ENCODE measurements at places on chromosomes 6 and 20. TPM values are rescaled to one million over a fixed set of nuclear protein-coding genes. Genes with fewer than 3 reads are reported as not detected.

DNA sequence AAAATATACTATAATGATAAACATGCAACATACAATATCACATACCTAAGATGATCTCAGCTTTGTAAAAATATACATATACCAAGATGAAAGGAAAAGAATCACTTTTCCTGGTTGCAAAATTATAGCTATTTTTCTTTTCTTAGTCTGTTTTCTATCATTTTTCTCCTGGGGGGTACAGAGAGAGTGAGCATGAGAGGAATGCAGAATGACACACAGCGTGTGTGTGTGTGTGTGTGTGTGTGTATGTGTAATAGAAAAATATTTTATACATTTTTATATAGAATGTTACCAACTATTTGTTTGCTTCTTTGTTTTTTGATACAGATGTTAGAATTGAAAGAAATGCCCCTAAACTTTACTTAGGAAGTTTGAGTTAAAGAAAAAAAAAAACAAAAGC lies 64.3 kb downstream of the FAM83B start:
- H3K27me3 ChIP-seq = no peaks in the 10 kb centered on the region
- no peaks in the 10 kb centered on the region for H3K36me3 ChIP-seq
- H3K4me1 ChIP-seq = no peaks in the 10 kb centered on the region

- no peaks in the 10 kb centered on the region for H3K36me3 ChIP-seq
- no peaks in the 10 kb centered on the region for H3K4me1 ChIP-seq
- DNase-seq = no peak
- no peaks in the 10 kb centered on the region for H3K27me3 ChIP-seq
These were observed 56.5 kb downstream of the KIF16B start for GRCh38 chr20:16516794-16517193.

- peaks cover 5% of the 10 kb centered on the region for H3K27me3 ChIP-seq
- H3K27ac ChIP-seq = no peak overlapping the region
These were observed 32.8 kb upstream of the FOXA2 start for GRCh38 chr20:22617160-22617559.

- DNase-seq = no peak
- H3K4me3 ChIP-seq = no peak overlapping the region
- H3K36me3 ChIP-seq = no peaks in the 10 kb centered on the region
- H3K4me1 ChIP-seq = no peaks in the 10 kb centered on the region
These were observed 56.7 kb downstream of the CD83 start for GRCh38 chr6:14174226-14174625.

DNA sequence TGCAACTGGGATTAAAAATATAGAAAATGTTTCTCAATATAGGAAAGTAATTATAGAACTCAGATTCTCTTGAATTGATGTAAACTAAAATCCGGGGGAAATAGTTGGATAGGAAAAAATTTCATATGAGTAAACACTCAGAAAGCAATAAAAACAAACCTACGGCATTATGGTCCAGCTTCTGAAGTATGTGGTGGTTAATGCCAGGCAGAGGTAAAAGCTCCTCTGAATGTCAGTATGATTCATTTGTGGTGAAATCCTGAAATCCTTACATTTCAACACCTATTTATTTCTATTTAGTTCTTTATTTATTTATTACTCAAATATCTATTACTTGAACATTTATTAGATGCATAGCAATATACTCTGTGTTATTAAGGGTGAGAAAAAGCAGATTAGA lies 145.1 kb downstream of the RIMS1 start:
- no peaks in the 10 kb centered on the region for H3K36me3 ChIP-seq
- no peak overlapping the region for H3K4me3 ChIP-seq
- H3K4me1 ChIP-seq = no peaks in the 10 kb centered on the region

DNA sequence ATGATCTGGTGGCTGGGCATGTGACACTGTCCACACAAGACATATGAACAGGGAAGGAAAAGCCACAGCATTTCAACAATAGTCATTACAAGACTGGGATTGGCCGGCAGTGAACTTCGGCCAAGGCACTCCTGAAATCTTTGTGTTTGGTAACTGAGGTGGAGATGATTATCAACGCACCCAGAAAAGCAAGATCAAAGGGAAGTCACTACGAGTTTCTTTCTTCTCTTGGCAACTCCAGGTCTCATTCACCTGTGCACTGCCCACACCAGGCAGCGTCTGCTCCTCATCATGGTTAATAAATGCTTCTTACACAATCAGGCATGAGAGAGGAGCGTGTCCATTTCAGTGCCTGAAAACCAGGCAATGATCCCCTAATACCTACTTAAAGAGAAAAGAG lies 20.5 kb upstream of the FOXC1 start:
- DNase-seq = no peak
- H3K27me3 ChIP-seq = peaks cover 10% of the 10 kb centered on the region
- no peaks in the 10 kb centered on the region for H3K4me1 ChIP-seq
- no peak overlapping the region for H3K27ac ChIP-seq
- no peaks in the 10 kb centered on the region for H3K36me3 ChIP-seq

- no peaks in the 10 kb centered on the region for H3K36me3 ChIP-seq
- DNase-seq = no peak
- H3K27me3 ChIP-seq = no peaks in the 10 kb centered on the region
- no peak overlapping the region for H3K27ac ChIP-seq
These were observed 113.3 kb downstream of the HIVEP1 start for GRCh38 chr6:12125396-12125795.

DNA sequence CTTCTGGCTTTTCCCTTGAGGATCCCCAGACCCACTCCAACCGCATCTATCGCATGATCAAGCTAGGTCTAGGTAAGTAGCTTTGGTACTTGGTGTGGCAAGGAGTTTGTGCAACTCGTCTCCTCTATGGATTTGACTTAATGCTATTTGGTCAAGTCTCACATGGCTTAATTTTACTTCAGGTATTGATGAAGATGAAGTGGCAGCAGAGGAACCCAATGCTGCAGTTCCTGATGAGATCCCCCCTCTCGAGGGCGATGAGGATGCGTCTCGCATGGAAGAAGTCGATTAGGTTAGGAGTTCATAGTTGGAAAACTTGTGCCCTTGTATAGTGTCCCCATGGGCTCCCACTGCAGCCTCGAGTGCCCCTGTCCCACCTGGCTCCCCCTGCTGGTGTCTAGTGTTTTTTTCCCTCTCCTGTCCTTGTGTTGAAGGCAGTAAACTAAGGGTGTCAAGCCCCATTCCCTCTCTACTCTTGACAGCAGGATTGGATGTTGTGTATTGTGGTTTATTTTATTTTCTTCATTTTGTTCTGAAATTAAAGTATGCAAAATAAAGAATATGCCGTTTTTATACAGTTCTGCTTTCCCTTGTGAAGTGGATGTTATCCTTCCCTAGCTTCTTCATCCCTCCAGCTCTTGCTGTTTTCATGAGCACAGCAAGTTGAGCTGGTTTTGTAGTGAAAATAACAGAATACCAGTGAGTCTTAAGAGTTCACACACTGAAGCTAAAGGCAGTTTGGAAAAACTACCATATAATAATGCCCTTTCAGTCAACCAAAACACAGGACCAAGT lies 3.8 kb downstream of the SLC35B2 start:
- no peak overlapping the region for H3K27ac ChIP-seq
- DNase-seq = no peak
- H3K27me3 ChIP-seq = no peaks in the 10 kb centered on the region
- peaks cover 50% of the 10 kb centered on the region for H3K36me3 ChIP-seq

GRCh38 chr6:3661390-3661789 lies 90.1 kb downstream of the PXDC1 start:
- H3K4me3 ChIP-seq = no peak overlapping the region
- H3K36me3 ChIP-seq = no peaks in the 10 kb centered on the region
- DNase-seq = no peak
- H3K4me1 ChIP-seq = no peaks in the 10 kb centered on the region
- H3K27me3 ChIP-seq = peaks cover under 1% of the 10 kb centered on the region
- H3K27ac ChIP-seq = no peak overlapping the region

DNA sequence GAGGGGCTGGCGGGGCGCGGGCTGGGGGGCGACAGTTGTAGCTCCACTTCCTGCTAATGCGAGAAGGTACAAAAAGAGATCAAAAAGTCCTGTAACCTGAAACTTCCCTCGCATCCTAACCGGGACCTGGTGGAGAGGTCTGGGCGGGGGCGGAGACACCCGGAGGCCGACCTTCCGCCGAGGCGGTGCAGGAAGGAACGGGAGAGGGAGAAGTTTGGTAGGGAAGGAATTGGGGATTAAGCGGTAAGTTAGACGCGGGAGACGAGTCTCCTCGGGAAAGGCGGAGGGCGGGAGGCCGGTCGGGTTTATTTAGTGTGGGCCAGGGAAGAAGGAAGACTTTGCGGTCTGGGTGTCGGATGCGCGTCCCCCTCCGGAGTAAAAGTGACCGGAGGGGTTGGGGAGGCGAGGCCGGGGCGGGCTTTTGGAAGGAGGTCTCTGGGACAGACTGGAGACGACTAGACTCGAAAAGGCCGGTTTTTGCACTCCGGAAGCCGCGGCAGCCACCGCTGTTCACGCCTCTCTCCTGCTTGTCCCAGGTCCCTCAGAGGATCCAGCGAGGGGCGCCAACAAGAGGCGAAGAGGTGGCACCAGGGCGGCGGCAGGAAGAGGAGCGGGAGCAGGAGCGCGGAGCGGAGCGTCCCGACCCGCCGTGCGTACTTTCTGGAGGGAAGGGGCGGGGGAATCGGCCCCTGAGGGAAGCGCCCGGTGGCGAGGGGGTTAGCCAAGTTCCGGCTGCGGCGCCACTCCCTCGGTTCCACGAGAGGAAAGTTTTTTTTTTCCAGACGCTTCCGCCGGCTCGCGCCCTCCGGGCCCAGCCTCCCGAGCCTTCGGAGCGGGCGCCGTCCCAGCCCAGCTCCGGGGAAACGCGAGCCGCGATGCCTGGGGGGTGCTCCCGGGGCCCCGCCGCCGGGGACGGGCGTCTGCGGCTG lies 734 bp downstream of the TPBG start:
- H3K36me3 ChIP-seq = peaks cover 25% of the 10 kb centered on the region
- peak overlapping the region; percentile 92 for H3K4me3 ChIP-seq
- peaks cover 23% of the 10 kb centered on the region for H3K4me1 ChIP-seq
- DNase-seq = no peak

DNA sequence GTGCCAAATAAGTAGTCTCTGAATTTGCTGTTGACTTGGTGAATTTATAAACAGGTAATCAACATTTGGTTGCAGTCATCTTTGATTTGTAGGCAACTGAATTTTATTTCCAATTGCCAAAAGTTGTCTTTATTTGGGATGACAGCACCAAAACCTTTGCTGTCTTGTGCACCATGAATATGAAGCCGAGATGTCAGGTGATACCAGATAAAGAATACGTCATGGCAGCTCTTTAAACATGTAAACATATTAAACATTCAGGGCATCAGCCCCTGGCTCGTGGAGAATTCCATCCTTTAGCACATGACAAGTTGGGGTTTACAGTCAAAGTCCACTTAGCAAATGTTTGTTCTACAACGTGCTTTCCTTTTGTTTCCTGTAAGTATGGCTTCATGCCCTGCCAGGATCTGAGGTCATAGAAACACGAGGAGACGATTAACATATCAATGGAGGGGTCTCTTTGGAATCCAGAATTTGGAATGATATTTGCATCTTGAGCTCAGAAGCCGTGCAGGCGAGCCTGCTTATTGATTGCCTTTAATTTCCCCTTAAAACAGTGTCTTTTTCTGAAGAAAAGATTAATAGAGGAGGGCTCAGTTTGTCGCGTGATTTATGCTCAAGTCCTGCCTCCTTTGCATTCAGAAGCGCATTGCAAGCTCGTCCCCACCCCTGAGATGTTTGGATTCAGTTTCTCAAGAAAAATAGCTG lies 170.2 kb upstream of the ZNF217 start:
- H3K4me1 ChIP-seq = peaks cover 33% of the 10 kb centered on the region
- no peaks in the 10 kb centered on the region for H3K27me3 ChIP-seq
- peak; percentile 70 for DNase-seq
- H3K4me3 ChIP-seq = peak overlapping the region; percentile 36
- H3K27ac ChIP-seq = peak overlapping the region; percentile 100

GRCh38 chr6:79842376-79843040 lies 104.8 kb downstream of the ELOVL4 start:
- H3K4me3 ChIP-seq = no peak overlapping the region
- no peak for DNase-seq
- H3K27me3 ChIP-seq = no peaks in the 10 kb centered on the region
- H3K4me1 ChIP-seq = no peaks in the 10 kb centered on the region
- no peaks in the 10 kb centered on the region for H3K36me3 ChIP-seq
- no peak overlapping the region for H3K27ac ChIP-seq

DNA sequence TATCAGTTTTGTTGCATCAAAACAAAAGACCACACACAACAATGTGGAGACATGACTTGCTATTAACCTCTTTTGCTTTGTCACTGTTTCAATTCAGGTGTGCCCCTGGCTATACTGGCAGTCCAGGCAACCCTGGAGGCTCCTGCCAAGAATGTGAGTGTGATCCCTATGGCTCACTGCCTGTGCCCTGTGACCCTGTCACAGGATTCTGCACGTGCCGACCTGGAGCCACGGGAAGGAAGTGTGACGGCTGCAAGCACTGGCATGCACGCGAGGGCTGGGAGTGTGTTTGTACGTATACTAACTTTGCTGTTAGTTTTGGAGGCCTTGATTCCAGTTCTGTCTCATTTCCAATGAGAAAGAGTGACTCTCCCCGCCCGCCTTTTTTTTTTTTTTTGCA lies 356.9 kb downstream of the ARHGAP18 start:
- H3K4me1 ChIP-seq = peaks cover 5% of the 10 kb centered on the region
- no peaks in the 10 kb centered on the region for H3K36me3 ChIP-seq
- no peak overlapping the region for H3K4me3 ChIP-seq
- H3K27ac ChIP-seq = peak overlapping the region; percentile 42

DNA sequence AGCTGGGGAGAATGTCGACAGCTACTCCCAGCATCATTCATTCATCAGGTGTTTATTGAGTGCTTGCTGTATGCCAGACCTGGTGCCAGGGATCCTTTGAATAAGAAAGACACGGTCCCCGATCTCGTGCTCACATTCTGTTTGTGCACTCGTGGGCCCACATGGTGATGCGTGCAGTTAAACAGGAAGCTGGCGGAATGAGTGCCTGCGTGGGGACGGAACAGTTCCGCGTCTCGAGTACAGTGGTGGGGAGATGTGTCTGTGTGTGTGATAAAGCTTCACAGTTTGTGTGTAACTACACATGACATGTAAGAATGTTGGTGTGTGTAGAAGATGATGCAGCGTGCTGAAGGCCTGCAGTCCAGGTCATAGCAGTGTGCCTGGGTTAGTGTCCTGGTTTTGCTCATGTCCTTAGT lies 6.5 kb downstream of the RBM38 start:
- DNase-seq = no peak
- no peaks in the 10 kb centered on the region for H3K27me3 ChIP-seq
- H3K27ac ChIP-seq = no peak overlapping the region

- peak; percentile 24 for DNase-seq
- H3K4me3 ChIP-seq = no peak overlapping the region
- H3K36me3 ChIP-seq = no peaks in the 10 kb centered on the region
These were observed 130.6 kb upstream of the INSM1 start for GRCh38 chr20:20237093-20237959.

The C4A gene
- total RNA-seq = 8.1 TPM

The CFAP206 gene
- 2.4 TPM for total RNA-seq

The RANBP9 gene
- total RNA-seq = 44.5 TPM

The SEC23B gene
- 61.3 TPM for total RNA-seq

The GPR63 gene
- total RNA-seq = 0.95 TPM

The WFDC10B gene
- not detected for total RNA-seq

The TNFRSF6B gene
- total RNA-seq = not detected

The RUNX2 gene
- total RNA-seq = 7.0 TPM
